Natural killer cell treated with Interleukin-12 subunit alpha and Interleukin-12 subunit beta and Interleukin-15 and Interleukin-18, amount 100 ng/mL, for 72 hours (primary cell): ENCODE measurements at places on chromosomes 7 and 10. TPM values are rescaled to one million over a fixed set of nuclear protein-coding genes. Genes with fewer than 3 reads are reported as not detected.

- H3K27ac ChIP-seq: no peak overlapping the region
- no peak overlapping the region for H3K4me3 ChIP-seq
- DNase-seq: no peak
- no peaks in the 10 kb centered on the region for H3K27me3 ChIP-seq
These were observed 375.2 kb downstream of the ARL4A start for GRCh38 chr7:13062631-13063030.

The TRPV5 gene
- total RNA-seq: not detected

DNA sequence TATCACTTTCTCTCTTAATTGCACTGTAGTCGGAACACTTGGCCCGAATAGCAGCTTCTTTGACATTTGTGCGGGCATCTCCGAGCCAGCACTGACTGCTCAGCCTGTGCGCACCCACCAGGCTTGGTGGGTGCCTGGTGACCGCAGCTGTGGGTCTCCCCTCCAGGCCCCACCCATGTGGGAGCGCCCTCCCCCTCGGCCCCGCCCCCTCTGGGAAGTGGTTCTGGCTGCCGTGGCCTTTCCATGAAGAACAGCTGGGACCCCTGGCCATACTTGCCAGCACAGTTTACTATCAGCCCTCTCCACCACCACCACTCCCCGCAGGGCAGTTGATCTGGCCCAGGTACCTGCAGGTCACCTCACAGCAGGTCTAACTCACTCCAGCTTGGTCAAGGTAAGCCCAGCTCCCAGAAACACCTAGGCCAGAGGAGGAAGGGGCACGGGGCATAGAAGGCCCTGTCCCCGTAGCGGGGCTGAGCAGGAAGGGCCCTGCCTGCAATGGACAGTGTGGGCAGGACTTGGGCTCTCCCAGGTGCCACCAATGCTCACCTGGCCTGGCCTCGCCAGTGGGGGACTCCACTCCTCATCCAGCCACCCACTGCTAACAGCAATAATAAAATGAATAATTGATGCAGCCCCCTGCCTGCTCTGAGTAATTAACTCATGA lies 5.8 kb downstream of the RASGEF1A start:
- H3K27ac ChIP-seq: no peak overlapping the region
- peaks cover 5% of the 10 kb centered on the region for H3K27me3 ChIP-seq
- no peak for DNase-seq
- H3K4me3 ChIP-seq: no peak overlapping the region
- peaks cover 8% of the 10 kb centered on the region for H3K4me1 ChIP-seq

DNA sequence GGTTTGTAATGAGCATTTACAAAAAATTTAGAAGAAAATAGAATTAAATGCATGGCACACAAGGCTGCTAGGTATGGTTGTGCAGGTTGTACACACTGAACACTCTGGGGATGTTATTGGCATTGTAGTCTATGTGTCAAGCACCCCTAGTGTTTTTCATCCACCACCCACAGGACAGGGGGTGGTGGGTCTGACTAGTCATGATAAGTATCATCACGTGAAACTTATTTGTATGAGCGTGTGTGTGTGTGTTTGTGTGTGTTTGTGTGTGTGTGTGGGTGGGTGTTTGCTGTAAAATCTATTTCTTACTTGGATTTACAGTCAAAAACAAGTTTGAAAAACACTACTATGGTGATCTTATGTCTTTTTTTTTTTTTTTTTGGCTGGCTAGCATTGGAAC lies 66.5 kb downstream of the MAP3K8 start:
- H3K4me3 ChIP-seq: peak overlapping the region; percentile 80
- no peaks in the 10 kb centered on the region for H3K27me3 ChIP-seq
- H3K36me3 ChIP-seq: peaks cover 13% of the 10 kb centered on the region
- peaks cover 97% of the 10 kb centered on the region for H3K4me1 ChIP-seq
- peak overlapping the region; percentile 89 for H3K27ac ChIP-seq

GRCh38 chr10:61108915-61109314 lies 164.9 kb upstream of the RHOBTB1 start:
- H3K4me1 ChIP-seq: no peaks in the 10 kb centered on the region
- H3K27ac ChIP-seq: no peak overlapping the region
- no peaks in the 10 kb centered on the region for H3K36me3 ChIP-seq
- H3K4me3 ChIP-seq: no peak overlapping the region

GRCh38 chr10:34710391-34710751 lies 104.7 kb downstream of the PARD3 start:
- peaks cover 5% of the 10 kb centered on the region for H3K4me1 ChIP-seq
- H3K27me3 ChIP-seq: peaks cover 14% of the 10 kb centered on the region
- H3K27ac ChIP-seq: no peak overlapping the region
- no peak for DNase-seq
- no peaks in the 10 kb centered on the region for H3K36me3 ChIP-seq

GRCh38 chr10:90930971-90931871 lies 10.3 kb upstream of the ANKRD1 start:
- H3K4me3 ChIP-seq: no peak overlapping the region
- H3K36me3 ChIP-seq: no peaks in the 10 kb centered on the region
- H3K4me1 ChIP-seq: no peaks in the 10 kb centered on the region
- peaks cover 58% of the 10 kb centered on the region for H3K27me3 ChIP-seq
- H3K27ac ChIP-seq: no peak overlapping the region

The NME8 gene
- not detected for total RNA-seq

DNA sequence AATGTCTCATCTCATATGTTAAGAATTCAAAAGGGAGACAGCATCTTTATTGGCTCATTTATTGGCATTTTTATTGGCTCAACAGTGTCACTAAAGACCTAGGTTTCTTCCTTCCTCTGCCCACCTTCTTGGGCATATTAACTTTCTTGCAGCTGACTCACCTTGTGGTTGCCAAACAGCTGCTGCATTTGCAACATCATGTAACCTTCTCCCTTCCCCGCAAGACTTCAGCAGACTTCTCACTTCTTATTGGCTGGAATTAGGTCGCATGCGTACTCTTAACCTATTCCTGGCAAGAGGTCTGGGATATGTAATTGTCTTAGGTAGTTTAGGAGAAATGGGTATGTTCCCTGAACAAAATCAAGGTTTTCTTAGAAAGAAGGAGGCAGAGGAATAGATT lies 263.2 kb downstream of the POU6F2 start:
- H3K4me1 ChIP-seq: no peaks in the 10 kb centered on the region
- H3K27me3 ChIP-seq: peaks cover 16% of the 10 kb centered on the region
- no peak overlapping the region for H3K27ac ChIP-seq
- H3K36me3 ChIP-seq: no peaks in the 10 kb centered on the region

DNA sequence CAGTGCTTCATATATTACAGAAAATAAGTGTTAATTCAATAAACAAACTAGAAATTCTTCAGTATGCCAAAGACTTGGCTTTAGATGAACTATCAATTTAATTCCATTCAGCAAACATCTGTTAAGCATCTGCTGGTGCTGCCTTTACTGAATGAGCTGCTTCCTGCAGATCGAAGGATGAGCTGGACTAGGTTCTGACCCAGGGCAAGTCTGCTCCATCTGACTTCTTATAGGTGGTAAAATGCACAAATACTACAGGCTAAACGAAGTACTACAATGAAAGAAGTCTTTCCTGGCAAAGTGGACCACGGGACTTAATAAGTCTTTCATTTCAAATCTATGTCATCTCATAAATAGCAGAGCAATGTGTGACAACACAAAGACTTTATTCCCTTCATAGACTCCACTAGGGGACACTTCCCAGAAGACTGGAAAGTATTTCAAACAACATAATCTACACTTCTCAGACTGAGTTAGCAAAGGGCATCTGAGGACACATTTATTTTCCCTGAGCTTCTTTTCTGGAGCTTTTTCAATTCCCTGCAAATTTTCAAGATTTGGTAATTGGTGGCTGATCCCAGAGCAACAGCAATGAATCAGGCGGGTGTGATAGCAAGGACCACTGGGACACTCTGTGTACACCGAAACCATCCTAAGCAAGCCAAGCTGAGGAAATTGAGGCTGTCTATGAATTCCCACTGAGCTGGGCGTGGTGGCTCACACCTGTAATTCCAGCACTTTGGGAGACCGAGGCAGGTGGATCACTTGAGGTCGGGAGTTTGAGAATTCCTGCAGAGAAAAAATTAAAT lies 108.9 kb upstream of the FRMD4A start:
- H3K27me3 ChIP-seq: peaks cover 31% of the 10 kb centered on the region
- no peaks in the 10 kb centered on the region for H3K4me1 ChIP-seq
- H3K27ac ChIP-seq: no peak overlapping the region
- H3K4me3 ChIP-seq: no peak overlapping the region
- no peaks in the 10 kb centered on the region for H3K36me3 ChIP-seq

The LIPF gene
- not detected for total RNA-seq

- no peaks in the 10 kb centered on the region for H3K4me1 ChIP-seq
- no peaks in the 10 kb centered on the region for H3K36me3 ChIP-seq
- H3K27ac ChIP-seq: no peak overlapping the region
- no peak for DNase-seq
- H3K27me3 ChIP-seq: no peaks in the 10 kb centered on the region
These were observed 38.6 kb downstream of the CDC14C start for GRCh38 chr7:48962821-48963505.
